IMR-90 (cell line): ENCODE measurements at places on chromosomes 16 and 17. TPM values are rescaled to one million over a fixed set of nuclear protein-coding genes. Genes with fewer than 3 reads are reported as not detected.

The ZNF207 gene
- 207 and 208 TPM in 2 replicates for total RNA-seq

The CIITA gene
- total RNA-seq, result not detected in 2 replicates

The TBC1D3G gene
- total RNA-seq, result not detected in 2 replicates

The KRT31 gene
- total RNA-seq, result not detected in 2 replicates

The HCRT gene
- total RNA-seq, result not detected in 2 replicates

The NHERF2 gene
- 18.6 and 20.8 TPM in 2 replicates for total RNA-seq

The KIF18B gene
- 1.3 and 2.5 TPM in 2 replicates for total RNA-seq

The ABCC12 gene
- under 0.01 TPM in 2 replicates for total RNA-seq

The EFCAB5 gene
- total RNA-seq, result under 0.01 TPM in 1 of 2 replicates, not detected in the other

The CYGB gene
- total RNA-seq, result 1.3 and 1.7 TPM in 2 replicates

The RNF135 gene
- total RNA-seq, result 5.3 and 5.9 TPM in 2 replicates

The TMEM238L gene
- total RNA-seq, result not detected in 2 replicates

The TM4SF5 gene
- not detected in 2 replicates for total RNA-seq

The DNAI2 gene
- not detected in 2 replicates for total RNA-seq

The ZNHIT3 gene
- total RNA-seq, result 27.8 and 35.3 TPM in 2 replicates
